Temporal lobe (tissue), 4 donors: ENCODE measurements at places on chromosomes 5 and 9. TPM values are rescaled to one million over a fixed set of nuclear protein-coding genes. Genes with fewer than 3 reads are reported as not detected.

Gene ZNF658
- 16.5 TPM for total RNA-seq

Gene HRCT1
- not detected for total RNA-seq

Gene SPINK6
- total RNA-seq = not detected

Gene WNT8A
- total RNA-seq = under 0.01 TPM

Gene HOMER1
- total RNA-seq = 80.2 TPM

Gene PLEKHG4B
- 4.7 TPM for total RNA-seq
